ENCODE measurements at places on chromosomes 7 and 10. TPM values are rescaled to one million over a fixed set of nuclear protein-coding genes. Genes with fewer than 3 reads are reported as not detected.

DNA sequence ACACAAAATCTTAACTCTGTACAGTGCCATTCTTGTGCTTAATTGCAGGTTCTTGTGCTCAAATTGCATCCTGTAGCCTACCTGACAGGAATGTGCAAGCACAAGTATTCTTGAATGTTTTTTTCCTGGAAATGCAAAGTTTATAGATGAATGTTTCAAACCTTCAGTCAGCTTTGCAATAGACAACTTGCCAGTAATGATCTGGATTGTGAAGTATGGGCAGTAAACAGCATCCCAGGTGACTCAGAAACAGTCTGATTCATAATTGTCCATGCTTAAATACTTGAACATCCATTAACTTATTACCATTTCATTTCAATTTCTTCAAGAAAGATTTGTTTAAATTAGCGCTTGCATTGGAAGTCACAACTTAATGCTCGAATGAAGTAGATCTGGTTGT, 347.2 kb downstream of the SDK1 start:
- DNase-seq, result no peak

GRCh38 chr7:64914557-64914956, 11.5 kb downstream of the ZNF273 start:
- DNase-seq, result no peak

DNA sequence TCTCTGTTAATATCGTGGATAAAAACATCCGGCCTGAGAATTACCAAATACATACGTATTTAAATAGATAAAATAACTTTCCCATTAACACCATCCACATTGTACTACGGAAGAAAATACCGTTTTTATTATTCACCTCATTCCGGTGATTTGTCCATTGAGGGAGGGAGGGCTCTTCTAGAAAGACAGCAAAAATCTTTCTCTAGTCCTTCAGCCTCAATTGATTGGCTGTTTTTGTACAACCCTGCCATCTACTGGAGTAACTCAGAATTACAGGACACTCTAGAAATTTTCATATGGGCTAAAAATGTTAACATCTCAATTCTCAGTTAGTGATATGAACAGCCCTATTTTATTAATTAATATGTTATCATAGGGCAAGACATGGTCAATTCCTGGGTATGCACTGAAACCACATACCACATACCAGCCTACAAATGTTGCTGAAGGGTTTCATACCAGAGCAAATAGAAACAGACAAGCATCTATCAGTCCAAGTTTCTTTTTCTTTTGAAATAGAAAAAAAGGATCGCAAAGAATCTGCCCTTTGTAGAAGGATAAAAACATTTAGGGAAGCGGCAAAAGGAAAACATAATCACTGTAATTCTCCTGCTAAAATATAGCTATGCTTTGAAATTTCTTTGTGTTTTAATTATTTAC, 55.8 kb upstream of the CDCA7L start:
- no peak for DNase-seq

DNA sequence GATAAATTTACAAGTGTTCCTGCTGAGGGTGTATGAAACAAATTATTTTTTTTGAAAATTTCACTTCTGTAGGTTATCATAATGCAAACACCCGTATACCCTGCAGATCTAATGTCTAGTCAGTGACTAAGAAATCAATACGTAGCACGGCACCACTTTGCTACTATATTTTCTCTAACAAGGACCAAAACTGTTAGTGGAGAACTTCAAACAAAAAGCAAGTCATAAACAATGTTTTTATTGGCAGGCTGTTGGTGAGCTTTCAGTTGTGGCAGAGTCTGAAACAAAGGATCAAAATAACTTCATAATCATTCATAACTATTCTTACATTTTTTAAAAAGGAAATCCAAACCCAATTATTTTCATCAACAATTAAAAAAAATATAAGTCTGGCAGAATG, 11.8 kb downstream of the SEM1 start:
- DNase-seq, result no peak

PLEKHS1 gene
- 0.22 TPM for total RNA-seq

Data from sciatic nerve (tissue), 2 donors.